Camera-type eye (tissue), 1 donor: ENCODE measurements at places on chromosomes 4 and X. TPM values are rescaled to one million over a fixed set of nuclear protein-coding genes. Genes with fewer than 3 reads are reported as not detected.

The AVPR2 gene
- 0.99 TPM for total RNA-seq

The MID1IP1 gene
- 28.1 TPM for total RNA-seq

The BEX3 gene
- 190 TPM for total RNA-seq

The KCNE5 gene
- total RNA-seq = 3.9 TPM

The IL2 gene
- total RNA-seq = not detected

The CCDC110 gene
- 3.7 TPM for total RNA-seq

The SLC2A9 gene
- total RNA-seq = 6.4 TPM

The PCDH19 gene
- 28.6 TPM for total RNA-seq

The EFHC2 gene
- 4.4 TPM for total RNA-seq

The RNF128 gene
- 0.38 TPM for total RNA-seq

The ABCB7 gene
- total RNA-seq = 86.8 TPM

The MAGEA9 gene
- not detected for total RNA-seq

The IL21 gene
- not detected for total RNA-seq

The VCX2 gene
- not detected for total RNA-seq

The PPP1R2C gene
- not detected for total RNA-seq

The APEX2 gene
- total RNA-seq = 6.1 TPM

The PABPC5 gene
- 8.4 TPM for total RNA-seq

The UGT2B15 gene
- total RNA-seq = not detected

The DGKK gene
- 0.16 TPM for total RNA-seq
